Ovary (tissue), 10 donors: ENCODE measurements at places on chromosomes 4 and X.

GRCh38 chr4:6775746-6776145 lies 6.8 kb upstream of the KIAA0232 start:
- DNase-seq = no peak

GRCh38 chr4:152478461-152479237 lies 57.2 kb downstream of the FBXW7 start:
- DNase-seq = no peak

DNA sequence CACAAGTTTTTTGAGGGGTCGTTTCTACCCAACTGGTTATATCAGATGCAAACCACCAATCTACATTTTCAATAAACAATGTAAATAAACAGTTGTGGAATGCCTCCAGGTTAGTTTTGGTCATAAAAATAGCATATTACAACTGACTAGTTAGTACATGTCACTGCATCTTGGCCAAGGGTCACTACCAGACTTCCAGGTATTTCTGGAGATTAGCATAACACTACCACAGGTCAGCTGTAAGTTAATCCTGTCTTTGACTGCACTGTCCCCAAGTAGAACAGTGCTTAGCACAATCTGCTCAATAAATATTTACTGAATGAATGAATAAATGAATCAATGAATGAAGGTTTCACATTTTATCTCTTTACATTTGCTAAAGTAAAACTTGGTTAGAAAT lies 64.4 kb downstream of the TBC1D19 start:
- no peak for DNase-seq

GRCh38 chrX:13790206-13791131 lies 26.4 kb downstream of the GPM6B start:
- no peak for DNase-seq

GRCh38 chr4:184693056-184693455 lies 40.8 kb downstream of the CENPU start:
- DNase-seq = no peak

GRCh38 chr4:66482186-66482585 lies 811.9 kb upstream of the EPHA5 start:
- DNase-seq = no peak

GRCh38 chr4:129092631-129093190 lies 628 bp downstream of the SCLT1 start:
- DNase-seq = no peak

- DNase-seq = no peak
Measured at GRCh38 chrX:1384658-1385252, 7.2 kb downstream of the SLC25A6 start.

DNA sequence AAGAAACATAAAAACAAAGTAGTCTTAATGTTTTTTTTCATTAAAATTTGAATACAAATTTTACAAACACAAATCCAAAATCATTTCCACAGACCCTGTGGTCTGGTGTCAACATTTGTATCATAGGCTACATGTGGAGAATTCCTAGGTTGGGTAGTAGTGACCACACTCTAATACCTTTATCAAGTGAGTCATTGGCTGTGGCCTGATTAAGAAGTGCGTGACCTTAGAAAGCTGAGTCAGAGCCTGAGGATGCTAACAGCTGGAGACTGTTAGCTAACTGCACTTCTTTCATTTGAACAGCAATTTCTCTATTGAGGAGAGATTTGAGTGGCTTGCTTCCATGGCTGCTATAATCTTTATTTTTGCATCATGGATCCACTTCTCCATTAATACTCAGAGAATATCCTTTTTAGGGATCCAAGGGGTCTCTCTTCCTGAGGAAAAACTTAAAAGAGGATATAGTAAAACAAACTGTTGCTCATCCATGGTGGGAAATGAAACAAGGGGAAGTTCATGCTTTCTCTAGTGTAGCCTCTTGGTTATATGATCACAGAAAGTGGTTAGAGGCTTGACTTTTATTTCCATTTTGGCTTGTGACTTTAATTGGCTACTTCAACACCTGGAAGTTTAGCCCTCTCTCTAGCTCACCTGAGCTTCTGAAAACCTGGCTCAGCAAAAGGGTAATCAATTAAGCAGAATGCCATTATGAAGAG lies 335.8 kb downstream of the PABPC4L start:
- DNase-seq = no peak

DNA sequence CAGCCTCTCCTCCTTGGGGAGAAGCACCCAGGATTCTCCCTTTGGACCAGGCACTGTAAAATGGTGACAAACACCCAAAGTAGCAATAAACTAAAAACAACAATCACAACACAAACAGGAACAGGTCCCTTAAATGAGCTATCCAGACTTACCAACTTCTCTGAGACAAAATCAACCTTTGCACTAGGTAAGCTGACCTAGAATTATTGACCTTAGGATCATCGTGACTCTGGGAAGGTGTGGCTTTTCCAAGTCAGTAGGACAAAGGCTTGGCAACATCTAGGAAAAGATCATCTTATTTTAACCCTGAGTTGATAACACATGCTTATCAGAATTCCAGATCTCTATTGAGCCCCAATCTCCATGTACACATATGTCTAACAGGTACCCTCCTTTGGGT lies 166.7 kb downstream of the PRDM5 start:
- no peak for DNase-seq

DNA sequence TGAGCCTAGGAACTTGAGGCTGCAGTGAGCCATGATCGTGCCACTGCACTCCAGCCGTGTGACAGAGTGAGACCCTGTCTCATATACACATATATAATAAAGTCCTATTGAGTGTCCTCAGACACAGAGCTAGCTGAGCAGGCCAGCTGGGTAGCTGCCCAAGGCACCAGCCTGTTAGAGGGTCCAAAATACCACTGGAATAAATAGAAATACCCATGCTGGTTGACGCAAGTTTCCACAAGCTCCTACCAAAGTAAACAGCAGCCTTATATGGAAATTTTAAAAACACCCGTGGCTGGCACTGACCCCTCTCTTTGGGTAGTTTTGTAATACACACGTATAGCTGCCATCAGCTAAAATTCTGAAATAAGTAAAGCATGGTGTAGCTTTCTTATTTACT lies 348.6 kb downstream of the BCOR start:
- DNase-seq = no peak

GRCh38 chr4:6188687-6189305 lies 11.6 kb downstream of the JAKMIP1 start:
- DNase-seq = no peak

DNA sequence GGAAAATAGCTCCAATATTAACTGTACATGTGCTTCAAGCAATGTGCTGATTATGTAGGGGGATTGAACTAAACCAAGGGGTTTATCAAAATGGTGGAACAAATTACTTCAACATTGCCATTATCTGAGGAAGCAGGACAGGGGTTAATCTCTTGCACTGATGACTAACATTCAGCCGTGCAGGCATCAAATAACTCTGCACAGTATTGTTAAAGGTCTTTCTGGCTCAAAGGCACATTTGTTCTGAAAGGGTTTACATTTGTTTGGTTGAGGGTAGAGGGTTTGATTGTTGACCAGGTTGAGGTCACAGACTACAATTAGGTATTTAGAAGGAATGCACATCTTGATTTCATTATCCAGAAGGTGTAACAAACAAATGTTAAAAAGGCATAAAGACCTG lies 32.2 kb upstream of the CCSER1 start:
- no peak for DNase-seq

GRCh38 chr4:68658672-68659071 lies 11.8 kb downstream of the UGT2B15 start:
- DNase-seq = no peak

DNA sequence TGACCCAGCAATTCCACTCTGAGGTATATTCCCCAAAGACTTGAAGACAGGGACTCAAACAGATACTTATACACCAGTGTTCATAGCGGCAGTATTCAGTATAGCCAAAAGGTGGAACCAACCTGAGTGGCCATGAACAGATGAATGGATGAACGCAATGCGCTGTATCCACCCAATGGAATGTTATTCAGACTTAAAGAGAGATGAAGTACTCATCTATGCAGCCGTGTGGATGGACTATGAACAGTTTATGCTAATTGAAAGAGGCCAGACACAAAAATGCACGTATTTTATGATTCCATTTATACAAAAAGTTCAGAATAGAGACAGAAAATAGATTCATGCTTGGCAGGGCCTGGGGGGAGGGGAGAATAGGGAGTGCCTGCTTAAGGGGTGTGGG lies 26.3 kb downstream of the PRPS2 start:
- DNase-seq = no peak

DNA sequence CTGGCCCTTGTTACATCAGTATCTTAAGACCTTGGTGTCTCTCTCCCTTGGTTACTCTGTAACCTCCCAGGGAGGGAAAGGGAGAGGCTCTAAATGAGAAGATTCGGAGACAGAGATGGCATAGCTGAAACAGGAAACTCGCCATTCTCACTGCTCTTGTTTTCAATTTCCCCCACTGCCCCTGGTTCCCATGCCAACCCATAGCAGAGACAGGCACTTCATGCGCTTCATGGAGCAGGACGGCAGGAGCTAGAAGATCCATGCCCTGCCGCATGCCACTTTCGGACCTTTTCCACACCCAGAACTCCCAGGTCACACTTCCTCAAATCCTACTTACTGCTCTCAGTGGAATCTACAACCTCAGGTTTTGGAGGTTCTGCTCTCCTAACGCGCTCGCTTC lies 3.1 kb downstream of the ZMYM3 start:
- no peak for DNase-seq

DNA sequence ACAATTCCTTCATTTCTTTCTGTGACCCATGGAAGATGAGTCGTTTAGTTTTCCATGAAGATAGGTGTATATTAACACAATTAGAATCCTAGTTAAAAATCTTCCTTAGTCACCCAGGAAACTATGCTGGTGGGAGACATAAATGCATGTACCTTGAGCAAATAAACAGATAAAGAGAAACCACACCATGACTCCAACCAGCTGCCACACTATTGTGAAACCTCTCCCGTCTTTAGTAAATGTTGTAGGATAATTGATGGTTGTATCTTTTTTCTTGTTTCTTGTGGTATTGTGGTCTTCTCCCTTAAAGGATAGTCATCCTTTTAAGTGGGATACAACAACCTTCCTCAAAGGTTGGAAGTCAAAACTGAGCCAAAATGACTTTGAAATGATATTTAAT lies 103.8 kb upstream of the LEF1 start:
- no peak for DNase-seq

DNA sequence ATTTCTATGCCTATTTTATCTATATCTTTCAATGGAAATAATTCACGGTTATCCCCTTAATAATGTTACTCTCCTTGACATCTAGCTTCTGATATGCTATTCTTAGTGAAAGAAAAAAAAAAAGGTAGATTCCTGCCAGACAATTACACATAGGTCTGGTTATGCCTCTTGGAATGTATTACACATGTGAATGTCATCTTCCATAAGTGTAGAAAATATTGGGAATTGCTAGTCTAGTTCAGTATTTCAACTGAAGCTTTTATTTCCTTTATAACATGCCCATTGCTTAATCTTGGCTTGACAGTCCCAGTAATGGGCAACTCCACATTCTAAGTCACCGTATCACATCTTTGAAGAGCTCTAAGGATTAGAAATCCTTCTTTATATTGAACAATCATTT lies 25.4 kb upstream of the PPP1R2C start:
- no peak for DNase-seq

DNA sequence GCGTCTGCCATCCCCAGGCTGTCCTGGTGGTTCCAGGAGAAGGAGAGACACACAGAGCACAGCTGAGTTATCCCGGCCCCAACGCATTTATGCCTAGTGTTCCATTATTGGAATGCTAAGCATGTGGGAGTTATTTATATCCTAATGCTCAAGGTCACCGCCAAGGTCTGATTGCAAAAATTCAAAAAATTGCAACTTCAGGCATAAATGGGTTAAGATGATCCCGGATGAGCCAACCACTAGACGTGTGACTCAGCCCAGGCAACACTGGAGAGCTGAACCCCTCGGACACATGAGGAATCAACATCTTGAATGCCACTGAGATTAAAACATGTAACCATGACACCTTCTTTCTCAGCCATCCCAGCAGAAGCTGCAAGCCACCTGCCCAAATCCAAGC lies 3.8 kb upstream of the ZCCHC4 start:
- DNase-seq = no peak

- no peak for DNase-seq
Measured at GRCh38 chr4:27692158-27692557, 831.5 kb downstream of the STIM2 start.

DNA sequence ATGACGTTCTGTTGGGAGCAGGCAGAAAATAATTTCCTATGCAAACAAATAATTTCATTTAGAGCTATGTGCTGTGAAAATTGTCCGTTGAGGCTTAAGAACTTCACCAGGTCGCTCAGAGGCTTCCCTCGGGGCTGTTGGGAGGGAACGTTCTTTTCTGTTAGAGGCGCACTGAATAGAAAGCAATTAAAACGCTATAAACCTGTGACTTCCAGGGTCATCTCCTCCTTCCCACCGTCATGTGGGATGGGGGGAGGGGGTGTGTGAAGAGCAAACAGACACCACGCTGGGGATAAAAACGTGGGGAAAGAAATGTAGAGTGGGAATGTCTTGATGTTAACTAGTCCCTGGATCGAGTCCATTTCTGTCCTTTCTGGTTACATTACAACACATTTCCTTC lies 35.2 kb upstream of the ZNF518B start:
- no peak for DNase-seq

- DNase-seq = no peak
Measured at GRCh38 chr4:6442555-6442954, 29.9 kb downstream of the PPP2R2C start.

- no peak for DNase-seq
Measured at GRCh38 chrX:120453985-120454384, 15.1 kb downstream of the LAMP2 start.

GRCh38 chrX:8846266-8846665 lies 45.1 kb upstream of the FAM9A start:
- DNase-seq = no peak
